EH (cell line): ENCODE measurements at places on chromosomes 3 and 15.
A peak's percentile ranks its signal among the peaks of the same experiment; 100 is the strongest.

DNA sequence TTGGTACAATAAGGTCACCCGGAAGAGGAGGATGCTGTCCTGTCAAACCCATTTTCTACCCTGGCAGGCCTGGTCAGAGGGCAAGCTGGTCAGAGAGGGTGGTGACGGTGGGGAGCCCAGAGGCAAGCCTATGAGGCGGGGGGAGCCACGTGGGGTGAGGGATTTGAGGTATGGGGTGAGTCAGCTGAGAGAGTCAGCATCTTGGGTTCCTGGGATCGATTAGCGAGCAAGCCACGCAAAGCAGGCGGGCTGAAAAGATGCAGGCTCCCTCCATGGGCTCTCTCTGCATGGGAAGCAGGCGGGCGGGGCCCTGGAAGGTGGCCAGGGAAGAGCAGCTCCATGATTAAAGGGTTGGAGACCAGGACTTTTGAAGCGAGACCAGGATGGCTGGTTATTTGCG, 48.1 kb downstream of the MAGEF1 start:
- peak; percentile 49 for DNase-seq

DNA sequence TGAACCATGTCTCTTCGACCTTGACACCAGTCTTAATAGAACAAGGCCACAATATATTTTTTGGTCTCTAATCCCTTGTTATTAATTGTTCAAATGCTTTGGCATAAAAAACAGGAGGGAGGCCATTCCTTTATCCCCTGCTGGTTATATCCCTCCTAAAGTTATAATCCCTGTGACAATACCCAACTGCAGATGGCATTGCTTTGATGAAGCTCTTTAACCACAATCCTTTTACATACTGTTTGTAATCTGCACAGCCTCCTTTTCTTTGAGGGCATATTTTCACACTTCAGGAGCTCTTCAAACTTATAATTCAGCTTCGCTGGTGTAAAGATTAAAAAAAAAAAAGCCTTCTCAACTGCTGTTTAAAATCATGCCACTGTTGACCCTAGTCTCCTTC, 919.0 kb downstream of the EPHA3 start:
- DNase-seq, result no peak

- peak; percentile 41 for DNase-seq
These were observed 106.5 kb downstream of the CHSY1 start for GRCh38 chr15:101145362-101145761.

DNA sequence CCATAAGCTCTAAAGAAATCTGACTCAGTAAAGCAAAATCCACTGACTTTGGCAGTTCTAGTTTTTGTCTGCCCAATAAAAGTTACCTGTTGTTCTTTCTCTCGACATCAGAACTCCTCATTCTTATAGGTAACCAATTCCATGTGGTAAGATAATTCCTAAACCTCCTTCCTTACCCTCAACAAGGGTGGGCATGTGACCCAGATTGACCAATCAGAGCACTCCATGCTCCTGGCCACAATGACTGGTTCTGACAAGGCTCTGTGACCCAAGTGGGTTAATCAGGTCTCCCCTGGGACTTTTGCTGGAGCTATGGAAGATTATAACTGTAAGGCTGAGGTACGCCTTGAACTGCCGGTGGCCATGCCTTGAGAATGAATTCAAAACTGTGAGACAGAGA, 31.7 kb downstream of the LINS1 start:
- DNase-seq, result peak; percentile 23

GRCh38 chr3:61358364-61358763, 107.1 kb upstream of the FHIT start:
- no peak for DNase-seq

- peak; percentile 20 for DNase-seq
These were observed 188.6 kb downstream of the SHQ1 start for GRCh38 chr3:72659596-72659995.
